Activated naive CD8-positive, alpha-beta T cell treated with anti-CD3 and anti-CD28 coated beads, Interleukin-2, amount 10 ng/mL, durations not matched to agents 7 days and 5 days (primary cell): ENCODE measurements at places on chromosomes 12 and 14. TPM values are rescaled to one million over a fixed set of nuclear protein-coding genes. Genes with fewer than 3 reads are reported as not detected.

DNA sequence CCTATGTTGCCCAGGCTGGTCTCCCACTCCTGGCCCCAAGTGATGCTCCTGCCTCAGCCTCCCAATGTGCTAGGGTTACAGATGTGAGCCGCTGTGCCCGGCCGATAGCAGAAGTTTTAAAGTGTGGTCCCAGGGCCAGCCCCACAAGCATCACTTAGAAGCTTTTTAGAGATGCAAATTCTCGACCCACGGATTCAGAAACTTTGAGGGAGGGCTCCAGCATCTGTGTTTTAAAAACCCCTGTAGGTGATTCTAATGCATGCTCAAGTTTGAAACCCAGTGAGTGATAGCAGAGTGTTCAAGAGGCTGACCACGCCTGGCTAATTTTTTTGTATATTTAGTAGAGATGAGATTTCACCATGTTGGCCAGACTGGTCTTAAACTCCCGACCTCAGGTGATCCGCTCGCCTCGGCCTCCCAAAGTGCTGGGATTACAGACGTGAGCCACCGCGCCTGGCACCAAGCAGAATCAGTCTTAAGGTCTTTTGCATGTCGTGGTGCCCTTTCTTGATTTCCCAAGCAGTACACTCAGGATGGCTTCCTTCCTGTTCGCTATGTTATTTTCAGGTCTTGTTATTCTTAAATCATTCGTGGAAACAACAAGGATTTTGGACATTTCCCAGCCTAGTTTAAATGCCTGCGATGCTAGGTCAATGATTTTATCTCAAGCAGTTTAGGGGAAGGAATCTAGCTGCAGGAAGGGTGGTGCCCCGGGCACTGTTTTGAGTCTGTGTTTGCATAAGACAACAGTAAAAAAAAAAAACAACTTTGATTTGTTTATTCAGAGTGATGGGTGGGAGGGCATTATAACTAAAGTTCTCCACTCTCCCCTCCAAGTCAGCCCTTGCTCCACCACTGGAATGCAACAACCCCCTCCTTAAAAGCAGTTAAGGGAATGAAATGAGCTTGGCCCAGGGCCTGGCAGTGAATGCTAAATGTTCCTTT is 9.2 kb upstream of the RILPL2 start:
- no peaks in the 10 kb centered on the region for H3K36me3 ChIP-seq
- no peak overlapping the region for H3K4me3 ChIP-seq
- no peak for DNase-seq
- H3K27me3 ChIP-seq, result no peaks in the 10 kb centered on the region
- H3K4me1 ChIP-seq, result peaks cover 18% of the 10 kb centered on the region

DNA sequence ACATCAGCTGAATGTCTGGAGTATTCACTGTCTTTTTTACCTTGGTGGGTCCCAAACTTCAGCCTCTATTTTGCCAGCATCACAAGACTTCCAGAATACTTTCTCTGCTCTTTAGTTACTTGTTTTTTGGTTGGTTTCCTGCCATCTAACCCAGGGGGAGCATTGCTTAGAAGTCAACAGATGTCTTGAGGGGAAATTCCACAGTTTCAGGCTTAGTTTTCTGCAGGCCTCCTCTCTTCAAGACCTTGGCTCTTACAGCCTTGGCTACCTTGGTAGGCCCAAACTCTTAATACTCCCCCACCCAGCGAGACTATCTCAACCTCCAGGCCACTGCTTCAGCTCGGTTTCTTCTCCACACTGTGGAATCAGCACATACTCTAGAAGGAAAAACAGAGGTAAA is 41.7 kb downstream of the NEDD1 start:
- peaks cover 47% of the 10 kb centered on the region for H3K36me3 ChIP-seq
- no peaks in the 10 kb centered on the region for H3K27me3 ChIP-seq
- no peak overlapping the region for H3K27ac ChIP-seq
- no peaks in the 10 kb centered on the region for H3K4me1 ChIP-seq
- H3K4me3 ChIP-seq, result no peak overlapping the region

- peak overlapping the region; percentile 50 for H3K4me3 ChIP-seq
- no peaks in the 10 kb centered on the region for H3K4me1 ChIP-seq
- H3K27me3 ChIP-seq, result peaks cover 60% of the 10 kb centered on the region
- DNase-seq, result no peak
These were observed 725 bp downstream of the RIMBP2 start for GRCh38 chr12:130715150-130715997.

DNA sequence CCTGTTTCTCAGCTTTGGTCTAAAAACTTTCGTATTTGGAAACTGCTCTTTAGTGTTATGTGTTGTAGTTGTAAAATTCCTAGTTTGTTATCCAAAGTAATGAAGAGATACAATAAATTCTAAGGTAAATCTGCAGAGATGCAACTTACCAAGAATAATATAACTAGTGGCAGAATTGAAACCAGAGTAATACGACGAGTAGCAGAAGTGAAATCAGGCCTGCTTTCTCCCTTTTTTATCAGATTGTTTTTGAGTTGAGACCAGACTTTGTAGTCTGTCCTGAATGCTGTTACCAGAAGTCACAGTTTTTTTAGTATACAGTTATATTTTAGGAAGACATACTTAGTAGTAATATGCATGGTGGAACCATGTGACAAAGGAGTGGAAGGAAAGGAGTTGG is 12.5 kb downstream of the PAPOLA start:
- no peak for DNase-seq
- H3K27ac ChIP-seq, result no peak overlapping the region
- H3K27me3 ChIP-seq, result no peaks in the 10 kb centered on the region

GRCh38 chr14:42437809-42438208 is 831.1 kb downstream of the LRFN5 start:
- H3K4me3 ChIP-seq, result no peak overlapping the region
- no peaks in the 10 kb centered on the region for H3K36me3 ChIP-seq
- no peak overlapping the region for H3K27ac ChIP-seq
- no peaks in the 10 kb centered on the region for H3K27me3 ChIP-seq

DNA sequence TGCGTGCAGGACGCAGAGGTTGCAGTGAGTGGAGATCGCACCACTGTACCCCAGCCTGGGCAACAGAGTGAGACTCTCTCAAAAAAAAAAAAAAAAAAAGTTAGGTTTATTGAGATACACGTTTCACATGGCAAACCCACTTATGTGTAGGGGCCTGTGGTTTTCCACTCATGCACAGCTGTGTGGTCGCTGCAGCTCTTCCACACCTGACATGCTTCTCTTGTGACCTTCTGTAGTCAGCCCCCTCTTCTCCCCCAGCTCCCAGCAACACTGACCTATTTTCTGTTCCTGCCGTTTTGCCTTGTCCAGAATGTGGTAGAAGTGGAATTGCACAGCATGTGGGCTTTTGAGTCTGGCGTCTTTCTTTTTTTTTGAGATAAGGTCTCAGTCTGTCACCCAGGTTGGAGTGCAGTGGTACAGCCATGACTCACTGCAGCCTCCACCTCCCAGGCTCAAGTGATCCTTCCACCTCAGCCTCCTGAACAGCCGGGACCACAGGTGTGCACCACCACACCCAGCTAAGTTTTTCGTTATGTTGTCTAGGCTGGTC is 8.4 kb downstream of the MTA1 start:
- H3K4me1 ChIP-seq, result peaks cover 10% of the 10 kb centered on the region
- DNase-seq, result no peak
- no peak overlapping the region for H3K4me3 ChIP-seq
- no peak overlapping the region for H3K27ac ChIP-seq

GRCh38 chr14:94203473-94204210 is 29.5 kb downstream of the PPP4R4 start:
- H3K27ac ChIP-seq, result no peak overlapping the region
- H3K36me3 ChIP-seq, result no peaks in the 10 kb centered on the region
- H3K27me3 ChIP-seq, result peaks cover 38% of the 10 kb centered on the region
- no peak for DNase-seq

GRCh38 chr12:7483343-7483742 is 20.2 kb downstream of the CD163 start:
- H3K27me3 ChIP-seq, result peaks cover 2% of the 10 kb centered on the region
- no peak for DNase-seq
- no peak overlapping the region for H3K4me3 ChIP-seq
- H3K4me1 ChIP-seq, result no peaks in the 10 kb centered on the region
- H3K36me3 ChIP-seq, result no peaks in the 10 kb centered on the region

DNA sequence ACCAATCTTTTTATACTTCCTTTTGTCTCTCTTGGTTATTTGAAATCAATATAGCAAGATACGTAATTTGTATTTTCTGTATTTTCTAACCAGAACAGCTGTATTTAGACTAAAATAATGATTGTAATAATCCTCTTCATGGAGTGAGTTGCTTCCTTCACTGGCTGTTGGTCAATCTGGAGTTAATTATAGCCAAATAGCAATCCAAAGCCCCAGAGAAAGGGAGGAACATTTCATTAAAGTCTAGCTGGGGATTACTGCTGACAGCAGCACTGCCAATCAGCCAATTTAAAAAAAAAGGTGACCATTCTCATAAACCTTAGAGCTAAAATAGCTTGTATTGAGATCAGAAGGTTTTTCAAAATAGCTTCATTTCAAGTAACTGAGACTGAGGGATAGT is 118.0 kb downstream of the TRHDE start:
- no peaks in the 10 kb centered on the region for H3K36me3 ChIP-seq
- no peaks in the 10 kb centered on the region for H3K4me1 ChIP-seq
- no peaks in the 10 kb centered on the region for H3K27me3 ChIP-seq
- no peak overlapping the region for H3K27ac ChIP-seq
- H3K4me3 ChIP-seq, result no peak overlapping the region

Gene IFI27L1
- total RNA-seq, result 39.8 TPM

Gene KLRC3
- 3.0 TPM for total RNA-seq

Gene TM9SF1
- total RNA-seq, result 29.6 TPM

Gene SERPINA1
- 0.20 TPM for total RNA-seq
